ENCODE measurements at places on chromosomes 11 and 22.

- DNase-seq = no peak
Observed at GRCh38 chr11:109940816-109941215, 152.4 kb upstream of the ZC3H12C start.

DNA sequence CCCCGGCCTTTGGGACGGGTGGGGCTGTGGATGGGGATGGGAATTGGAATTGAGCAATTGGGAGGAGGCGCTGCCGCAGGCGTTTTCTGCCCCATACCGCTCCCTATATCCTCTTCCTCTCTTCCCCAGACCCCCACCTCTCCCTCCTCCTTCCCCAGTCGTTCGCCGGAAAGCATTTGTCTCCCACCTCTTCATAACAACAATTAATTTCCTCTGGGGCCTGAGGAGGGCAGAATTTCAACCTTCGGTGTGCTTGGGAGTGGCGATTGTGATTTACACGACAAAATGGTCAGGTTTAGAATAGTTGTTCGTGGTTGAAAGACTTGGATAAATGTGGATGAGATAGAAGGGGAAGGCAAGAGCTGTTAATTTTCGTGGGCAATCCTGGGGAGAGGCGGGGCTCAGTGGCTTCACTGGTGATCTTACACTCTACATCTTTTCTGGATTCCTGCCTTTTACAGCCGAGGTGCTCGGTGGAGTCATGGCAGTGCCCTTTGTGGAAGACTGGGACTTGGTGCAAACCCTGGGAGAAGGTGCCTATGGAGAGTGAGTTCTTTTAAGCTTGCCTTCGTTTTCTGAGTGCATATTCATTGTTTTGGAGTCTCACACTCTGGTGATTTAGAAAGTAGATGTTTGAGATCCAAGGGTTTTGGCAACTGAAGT, 1.5 kb downstream of the CHEK1 start:
- peak; percentile 48 for DNase-seq

DNA sequence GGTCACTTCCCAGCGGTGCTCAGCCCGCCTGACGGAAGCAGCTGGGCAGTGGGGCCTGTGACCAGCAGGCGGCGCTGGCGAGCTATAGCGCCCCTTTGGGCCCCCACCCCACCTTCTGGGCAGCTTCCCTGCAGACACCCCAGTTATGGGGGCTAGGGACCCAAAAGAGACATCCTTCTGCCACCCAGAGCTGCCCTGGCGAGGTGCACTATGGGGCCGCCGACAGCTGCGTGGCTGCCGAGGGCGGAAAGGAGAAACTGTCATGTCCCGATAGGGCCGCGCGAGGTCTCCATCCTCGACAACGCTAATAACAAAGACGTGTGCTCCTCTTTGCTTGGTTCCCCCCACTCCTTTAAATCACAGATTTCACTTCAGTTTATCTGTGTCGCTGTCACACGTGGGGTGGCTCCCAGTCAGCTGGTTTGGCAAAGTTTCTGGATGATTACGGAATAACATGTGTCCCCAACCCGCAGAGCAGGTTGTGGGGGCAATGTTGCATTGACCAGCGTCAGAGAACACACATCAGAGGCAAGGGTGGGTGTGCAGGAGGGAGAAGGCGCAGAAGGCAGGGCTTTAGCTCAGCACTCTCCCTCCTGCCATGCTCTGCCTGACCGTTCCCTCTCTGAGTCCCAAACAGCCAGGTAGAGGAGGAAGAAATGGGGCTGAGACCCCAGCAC, 673 bp upstream of the MYO7A start:
- DNase-seq = peak; percentile 48

GRCh38 chr22:22110548-22111266, 128.1 kb upstream of the TOP3B start:
- peak; percentile 16 for DNase-seq

- DNase-seq = peak; percentile 75
Observed at GRCh38 chr11:124114942-124115781, at the start of gene VWA5A. VWA5A (plus strand) TSS chr11:124115450; CDS start chr11:124117512, 2,062 bp downstream.

GRCh38 chr11:7874056-7874455, 57.0 kb downstream of the OR10A6 start:
- DNase-seq = no peak
